ENCODE measurements at places on chromosomes 13 and 19. TPM values are rescaled to one million over a fixed set of nuclear protein-coding genes. Genes with fewer than 3 reads are reported as not detected.

The CNN1 gene
- not detected for total RNA-seq

The GSX1 gene
- total RNA-seq: not detected

The CEACAM16 gene
- total RNA-seq: not detected

The C19orf18 gene
- total RNA-seq: 0.21 TPM

DNA sequence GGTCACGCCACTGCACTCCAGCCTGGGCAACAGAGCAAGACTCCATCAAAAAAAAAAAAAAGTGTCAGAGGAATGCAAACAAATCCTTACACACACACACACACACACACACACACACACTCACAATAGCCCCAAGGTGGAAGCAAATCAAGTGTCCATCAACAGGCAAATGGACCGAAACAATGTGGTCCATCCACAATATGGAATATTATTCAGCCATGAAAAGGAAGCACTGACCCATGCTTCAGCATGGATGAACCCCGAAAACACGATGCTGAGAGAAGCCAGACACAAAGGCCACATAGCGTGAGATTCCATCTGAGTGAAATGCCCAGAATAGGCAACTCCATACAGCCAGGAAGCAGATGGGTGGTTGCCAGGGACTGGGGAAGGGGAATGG lies 16.5 kb upstream of the KLF2 start:
- no peak overlapping the region for H3K4me3 ChIP-seq
- no peak for DNase-seq
- H3K36me3 ChIP-seq: no peaks in the 10 kb centered on the region
- peaks cover 19% of the 10 kb centered on the region for H3K27me3 ChIP-seq
- no peak overlapping the region for H3K27ac ChIP-seq

The ZNF583 gene
- total RNA-seq: 1.5 TPM

The GNA15 gene
- 174 TPM for total RNA-seq

The MOB3A gene
- 181 TPM for total RNA-seq

The TEX29 gene
- total RNA-seq: 0.46 TPM

GRCh38 chr19:8592231-8593009 lies 15.2 kb upstream of the MYO1F start:
- H3K4me3 ChIP-seq: peak overlapping the region; percentile 51
- DNase-seq: peak; percentile 74
- no peak overlapping the region for H3K27ac ChIP-seq
- peaks cover 7% of the 10 kb centered on the region for H3K4me1 ChIP-seq
- no peaks in the 10 kb centered on the region for H3K36me3 ChIP-seq
- peaks cover 18% of the 10 kb centered on the region for H3K27me3 ChIP-seq

DNA sequence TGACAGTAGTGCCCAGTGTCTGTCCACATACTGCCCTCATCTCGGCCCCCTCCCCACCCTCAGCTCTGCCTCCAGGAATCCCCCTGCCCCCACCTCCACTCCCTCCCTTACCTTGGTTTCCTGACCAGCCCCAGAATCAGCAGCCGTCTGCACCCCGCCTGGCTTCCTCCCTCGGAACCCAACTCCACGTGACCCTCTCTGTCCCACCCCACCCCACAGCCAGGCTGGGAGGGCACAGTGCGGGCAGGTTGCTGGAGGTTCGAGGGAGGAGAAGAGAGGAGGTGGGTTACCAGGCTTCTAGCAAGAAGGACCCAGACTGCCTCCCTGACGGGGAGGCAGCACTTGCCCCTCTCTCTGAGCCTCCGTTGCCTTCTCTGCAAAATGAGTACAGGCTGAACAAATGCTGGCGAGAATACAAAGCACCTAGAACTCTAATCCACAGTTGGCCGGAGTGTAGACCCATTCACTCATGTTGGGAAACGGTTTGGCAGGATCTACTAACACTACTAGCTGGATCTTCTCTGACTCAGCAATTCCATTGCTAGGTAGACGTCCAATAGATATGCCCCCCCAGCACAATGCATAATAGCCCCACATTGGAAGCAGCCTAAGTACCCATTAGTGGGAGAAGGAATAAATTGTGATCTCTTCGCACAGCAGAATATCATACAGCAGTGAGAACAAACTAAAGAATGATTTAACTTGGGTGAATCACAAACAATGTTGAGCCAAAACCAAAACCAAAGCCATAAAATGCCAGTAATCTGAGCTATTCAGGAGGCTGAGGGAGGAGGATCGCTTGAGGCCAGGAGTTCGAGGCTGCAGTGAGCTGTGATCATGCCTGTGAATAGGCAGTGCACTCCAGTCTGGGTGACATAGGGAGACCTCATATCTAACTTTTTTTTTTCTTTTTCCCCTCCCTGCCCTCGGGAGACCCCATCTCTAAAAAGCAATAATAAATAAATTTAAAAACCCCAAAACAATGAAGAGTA lies at the start of gene RASAL3:
Gene RASAL3 (minus strand): TSS at position 151 of the 992 bp plus-strand sequence. CDS start 186 bp downstream, outside the sequence.
- peaks cover 58% of the 10 kb centered on the region for H3K36me3 ChIP-seq
- peak within 1 kb of the TSS; percentile 93 for H3K4me3 ChIP-seq
- H3K4me1 ChIP-seq: peaks cover 53% of the 10 kb centered on the region

GRCh38 chr13:42602906-42603305 lies 29.0 kb downstream of the TNFSF11 start:
- H3K27ac ChIP-seq: no peak overlapping the region
- peaks cover 25% of the 10 kb centered on the region for H3K4me1 ChIP-seq
- no peak overlapping the region for H3K4me3 ChIP-seq
- no peak for DNase-seq
- H3K36me3 ChIP-seq: peaks cover 4% of the 10 kb centered on the region

GRCh38 chr13:91804724-91805123 lies 406.3 kb downstream of the GPC5 start:
- H3K4me3 ChIP-seq: no peak overlapping the region
- no peaks in the 10 kb centered on the region for H3K36me3 ChIP-seq
- DNase-seq: no peak
- H3K27me3 ChIP-seq: no peaks in the 10 kb centered on the region
- no peak overlapping the region for H3K27ac ChIP-seq

The BEST2 gene
- total RNA-seq: 0.11 TPM

The SELENOV gene
- total RNA-seq: not detected

The CEACAM3 gene
- total RNA-seq: not detected

DNA sequence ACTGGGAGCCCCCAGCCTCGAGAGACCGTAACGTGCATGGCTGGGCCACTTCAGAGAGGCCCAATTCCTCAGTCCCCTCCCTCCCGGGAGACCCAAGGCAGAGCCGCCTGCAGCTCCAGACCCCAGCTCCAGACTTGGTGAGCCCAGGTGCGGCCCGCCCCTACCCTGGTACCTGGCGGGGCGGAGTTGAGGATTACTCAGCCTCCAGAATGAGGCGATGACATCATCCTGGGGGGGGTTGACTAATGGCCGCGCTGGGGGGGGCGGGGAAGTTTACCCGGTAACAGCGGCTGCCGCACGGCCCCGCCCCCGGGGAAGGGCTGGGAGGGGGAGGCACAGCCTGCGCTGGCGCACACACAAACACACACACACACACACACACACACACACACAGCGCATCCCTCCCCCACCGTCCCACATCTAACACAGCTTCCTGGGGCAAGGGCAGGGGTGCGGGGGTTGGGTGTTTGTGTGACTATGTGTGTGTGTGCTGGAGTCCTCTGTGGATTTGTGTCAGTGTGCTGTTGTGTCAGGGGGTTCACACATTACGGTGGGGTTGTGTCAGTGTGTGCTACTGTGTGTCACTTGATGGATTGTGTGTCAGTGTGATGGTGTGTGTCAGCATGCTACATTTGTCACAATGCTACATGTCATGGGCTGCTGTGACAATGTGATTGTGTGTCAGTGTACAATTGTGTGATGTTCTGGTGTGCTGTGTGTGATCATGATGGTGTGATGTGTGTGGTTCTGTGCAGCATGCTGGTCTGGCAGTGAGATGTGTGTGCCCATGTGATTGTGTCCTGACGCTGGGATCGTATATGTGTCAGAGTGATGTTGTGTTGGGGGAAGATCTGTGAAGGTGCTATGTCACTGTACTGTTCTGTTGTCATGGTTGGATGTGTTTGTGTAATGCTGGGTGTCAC lies 10.3 kb upstream of the BBC3 start:
- H3K27ac ChIP-seq: no peak overlapping the region
- peaks cover 4% of the 10 kb centered on the region for H3K27me3 ChIP-seq
- peaks cover 15% of the 10 kb centered on the region for H3K4me1 ChIP-seq

DNA sequence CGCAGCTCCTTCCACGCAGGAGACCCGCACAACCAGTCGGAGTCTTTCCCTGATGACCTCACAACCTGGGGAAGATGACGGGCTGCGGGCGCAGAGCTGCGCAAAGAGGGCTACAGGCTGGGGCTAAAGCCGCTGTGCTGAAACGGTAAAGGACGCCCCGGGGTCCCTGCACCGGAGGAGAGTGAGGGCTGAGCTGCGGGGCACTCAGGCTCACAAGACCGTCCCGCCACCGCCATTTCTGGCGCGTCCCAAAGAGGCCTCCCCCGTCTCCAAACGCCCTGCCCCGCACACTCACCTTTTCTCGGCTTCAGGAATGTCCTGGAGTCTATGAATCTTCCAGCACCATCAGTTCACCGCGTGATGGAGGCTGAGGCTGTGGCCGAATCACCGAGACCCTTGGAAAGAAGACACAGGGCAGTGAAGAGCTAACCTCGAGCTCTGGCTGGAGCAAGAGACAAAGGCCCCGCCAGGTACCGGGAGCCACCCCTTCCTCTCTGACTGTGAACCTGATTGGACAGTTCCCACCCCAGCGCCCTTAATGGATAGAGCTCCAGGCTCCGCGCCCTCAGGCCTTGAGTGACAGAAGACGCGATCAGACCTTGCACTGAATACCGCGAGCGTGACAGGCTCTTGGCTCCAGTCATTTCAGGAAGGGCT lies 41.8 kb upstream of the ZNF429 start:
- H3K27me3 ChIP-seq: no peaks in the 10 kb centered on the region
- no peaks in the 10 kb centered on the region for H3K4me1 ChIP-seq
- H3K27ac ChIP-seq: peak overlapping the region; percentile 60
- peaks cover 11% of the 10 kb centered on the region for H3K36me3 ChIP-seq
- peak overlapping the region; percentile 82 for H3K4me3 ChIP-seq

DNA sequence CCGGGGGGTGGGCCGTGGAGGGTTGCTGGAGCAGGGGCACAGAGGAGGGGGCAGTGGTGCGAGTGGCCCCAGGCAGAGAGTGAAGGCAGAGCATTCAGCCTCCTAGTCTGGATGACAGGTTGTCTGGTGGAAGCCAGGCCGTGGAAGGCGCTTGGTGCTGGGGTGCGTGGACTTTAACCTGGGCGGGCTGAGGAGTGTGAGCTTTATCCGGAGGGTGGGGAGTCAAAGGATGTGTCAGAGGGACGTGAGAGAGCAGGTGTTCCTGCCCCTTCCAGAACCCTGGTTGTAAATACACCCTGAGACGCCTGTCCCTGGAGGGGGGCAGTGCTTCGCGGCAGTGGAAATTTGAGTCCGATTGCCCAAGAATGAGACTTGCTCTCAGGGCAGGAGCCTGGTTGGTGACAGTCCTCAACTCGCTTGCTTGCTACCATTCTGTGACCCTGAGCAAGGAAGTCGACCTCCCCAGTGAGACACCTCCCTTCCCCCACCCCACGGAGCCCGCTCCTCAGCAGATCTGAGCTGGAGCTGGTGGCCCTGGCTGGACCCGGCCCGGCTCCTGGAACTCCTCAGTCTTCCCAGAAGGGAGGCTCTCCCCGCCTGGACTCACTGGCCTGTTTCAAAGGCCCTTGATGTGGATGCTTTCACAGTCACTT lies 2.3 kb downstream of the SPPL2B start:
- peak overlapping the region; percentile 62 for H3K27ac ChIP-seq
- peak overlapping the region; percentile 56 for H3K4me3 ChIP-seq
- peaks cover 27% of the 10 kb centered on the region for H3K36me3 ChIP-seq
- H3K27me3 ChIP-seq: no peaks in the 10 kb centered on the region
- peaks cover 42% of the 10 kb centered on the region for H3K4me1 ChIP-seq

The SWSAP1 gene
- 2.8 TPM for total RNA-seq

The CBY2 gene
- not detected for total RNA-seq

- DNase-seq: no peak
- H3K27me3 ChIP-seq: no peaks in the 10 kb centered on the region
- peaks cover 51% of the 10 kb centered on the region for H3K4me1 ChIP-seq
- H3K36me3 ChIP-seq: no peaks in the 10 kb centered on the region
Observed at GRCh38 chr19:49408816-49409440, 14.3 kb downstream of the PTH2 start.

- H3K36me3 ChIP-seq: peaks cover 30% of the 10 kb centered on the region
- no peaks in the 10 kb centered on the region for H3K27me3 ChIP-seq
- DNase-seq: no peak
- H3K4me1 ChIP-seq: peaks cover 66% of the 10 kb centered on the region
- H3K27ac ChIP-seq: peak overlapping the region; percentile 64
Observed at GRCh38 chr19:19446655-19447437, 41.4 kb downstream of the GATAD2A start.

DNA sequence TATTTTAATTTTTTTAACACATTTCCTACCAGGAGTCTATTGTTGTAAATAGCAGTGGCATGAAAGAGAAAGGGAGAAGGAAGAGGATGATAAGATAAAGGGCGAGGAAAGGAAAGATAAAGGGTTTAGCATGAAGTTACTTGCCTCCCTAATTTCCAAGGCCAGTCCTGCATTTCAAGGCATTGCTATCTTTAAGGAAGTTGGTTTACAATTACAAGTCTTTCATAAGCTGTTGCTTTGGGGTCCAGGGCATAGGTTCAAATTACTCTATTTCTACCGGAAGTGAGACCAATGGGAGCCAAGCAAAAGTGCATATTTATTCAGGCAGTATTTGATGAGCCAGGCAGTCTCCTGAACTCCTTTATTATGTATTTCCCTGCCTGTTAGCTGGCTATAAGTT lies 27.7 kb upstream of the UBL3 start:
- peaks cover 2% of the 10 kb centered on the region for H3K4me1 ChIP-seq
- no peak for DNase-seq

GRCh38 chr19:907183-907853 lies 5.7 kb downstream of the R3HDM4 start:
- H3K27me3 ChIP-seq: no peaks in the 10 kb centered on the region
- H3K36me3 ChIP-seq: peaks cover 25% of the 10 kb centered on the region
- H3K27ac ChIP-seq: no peak overlapping the region
- H3K4me1 ChIP-seq: peaks cover 25% of the 10 kb centered on the region
- no peak for DNase-seq

DNA sequence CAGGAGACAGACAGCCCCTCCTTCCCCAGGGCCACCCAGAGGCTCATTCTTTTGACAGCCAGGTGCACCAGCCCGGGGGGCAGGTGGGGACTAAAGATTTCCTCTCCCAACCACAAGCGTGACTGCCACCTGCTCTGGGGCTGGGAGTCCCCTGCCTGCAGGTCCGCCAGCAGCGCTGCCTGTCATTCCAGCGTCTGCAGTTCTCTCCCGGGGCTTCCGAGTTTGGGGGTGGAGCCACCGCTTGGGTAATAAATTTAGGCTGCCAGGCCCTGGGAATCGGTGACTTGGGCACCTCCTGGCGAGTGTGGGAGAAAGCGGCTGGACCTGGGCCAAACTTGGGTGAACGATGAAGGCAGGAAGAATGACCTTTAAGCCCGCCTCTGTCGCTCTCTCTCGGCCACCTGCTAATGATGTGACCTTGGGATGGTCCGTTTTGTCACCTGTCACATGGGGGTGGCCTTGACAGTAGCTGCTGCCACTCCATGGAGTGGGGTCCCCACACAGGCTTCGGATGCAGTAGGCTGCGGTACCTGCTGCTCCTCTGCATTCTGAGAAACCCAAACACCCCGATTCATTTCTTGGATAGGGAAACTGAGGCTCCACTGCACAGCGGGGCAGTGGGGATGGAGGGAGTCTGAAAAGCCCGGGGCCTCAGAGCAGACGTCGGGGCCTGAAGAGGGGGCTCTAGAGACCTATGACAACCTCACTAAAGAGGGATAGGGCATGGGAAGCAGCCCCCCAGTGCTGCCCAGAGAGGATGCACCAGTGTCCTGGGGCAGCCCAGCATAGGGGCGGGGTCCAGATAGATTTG lies 12.8 kb downstream of the FUT6 start:
- peaks cover 5% of the 10 kb centered on the region for H3K4me1 ChIP-seq
- H3K36me3 ChIP-seq: no peaks in the 10 kb centered on the region
- H3K27ac ChIP-seq: peak overlapping the region; percentile 86
- no peak for DNase-seq
- peak overlapping the region; percentile 88 for H3K4me3 ChIP-seq

The PDE4C gene
- total RNA-seq: 0.14 TPM

All from activated T-helper 2 cell treated with anti-CD3 and anti-CD28 coated beads, Interferon-gamma antibody, Interleukin-2, Interleukin-4, amounts not matched to agents 10 μg/mL and 5 μg/mL and 100 μg/mL, durations not matched to agents 14 hours and 24 hours and 36 hours (primary cell).